Substantia nigra (tissue), 51 donors: ENCODE measurements at places on chromosomes 6 and 20.

DNA sequence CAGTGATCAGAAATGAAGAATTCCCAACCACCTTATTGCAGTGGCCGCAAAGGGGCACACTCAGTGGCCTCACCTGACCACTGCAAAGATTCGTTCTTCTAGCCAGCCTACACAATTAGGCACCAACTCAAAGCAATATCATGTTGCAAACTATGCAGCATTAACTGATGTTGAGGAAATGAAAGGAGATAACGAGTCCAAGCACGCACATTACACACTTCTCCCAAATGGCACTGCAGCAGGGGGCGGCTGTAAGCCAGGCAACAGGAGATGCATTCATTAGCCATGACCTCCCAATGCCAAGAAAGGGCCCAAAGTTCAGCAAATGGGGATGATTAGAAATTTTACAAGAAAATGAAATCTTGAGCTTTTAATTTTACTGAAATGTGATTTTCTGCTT is 39.3 kb downstream of the ATXN1 start:
- DNase-seq: no peak

DNA sequence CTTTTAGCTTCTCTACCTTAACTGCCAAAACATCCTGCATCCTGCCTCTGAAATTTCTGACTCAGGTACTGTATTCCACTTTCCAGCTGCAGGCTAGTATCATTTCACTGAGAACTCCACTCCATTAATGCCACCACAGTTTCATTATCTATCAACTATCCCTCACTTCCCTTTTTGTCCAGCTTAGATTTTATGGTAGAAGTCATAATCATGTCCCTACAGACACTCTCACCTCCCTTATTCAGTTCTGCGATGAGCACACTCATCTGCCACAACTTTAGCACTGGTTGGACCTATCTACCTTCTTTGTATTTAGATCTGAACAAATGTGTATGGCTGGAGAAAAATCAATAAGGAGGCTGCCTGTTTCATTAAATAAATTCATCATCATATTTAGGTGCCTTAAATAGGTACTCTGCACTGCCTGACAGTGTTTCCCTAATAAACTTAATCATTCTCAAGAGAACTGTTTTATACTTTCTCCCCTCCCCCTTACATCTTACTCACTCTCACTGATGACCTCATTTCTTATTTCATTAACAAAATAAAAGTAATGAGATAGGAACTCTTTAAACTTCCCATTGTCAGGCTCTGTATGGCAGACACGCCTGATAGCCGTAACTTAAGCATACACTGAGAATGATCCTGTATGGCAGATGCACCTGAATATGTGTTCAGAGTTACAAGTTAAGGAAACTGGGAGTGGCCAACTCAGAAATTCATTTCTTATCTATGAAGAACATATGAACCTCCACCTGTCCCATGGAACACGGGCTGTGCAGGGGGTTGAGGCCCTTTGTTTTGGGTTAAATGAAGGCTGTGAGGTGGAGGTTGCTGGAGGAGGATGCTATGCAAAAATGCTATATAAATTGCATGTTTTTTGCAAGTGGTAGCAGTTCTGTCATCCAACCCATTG is 95.3 kb upstream of the MAN1A1 start:
- no peak for DNase-seq

DNA sequence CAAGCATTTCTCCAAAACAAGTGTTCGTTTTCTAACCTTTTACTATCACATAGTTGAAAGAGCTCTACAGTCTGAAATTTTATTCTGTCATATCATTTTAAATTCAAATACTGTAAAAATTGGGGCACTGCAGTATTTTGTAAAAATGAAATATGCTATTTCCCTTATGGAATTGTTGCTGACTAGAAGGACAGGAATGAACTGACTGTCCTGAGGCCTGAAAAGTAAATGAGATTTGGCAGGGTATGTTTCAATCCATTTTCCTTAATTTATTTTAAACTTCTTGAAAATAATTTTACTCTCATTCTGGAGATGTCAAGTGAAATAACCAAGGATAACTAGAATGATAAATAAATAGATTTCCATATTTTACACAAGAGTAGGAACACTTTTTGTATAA is 11.9 kb upstream of the PNRC1 start:
- DNase-seq: no peak

GRCh38 chr6:137001299-137001976 is 43.3 kb downstream of the IL20RA start:
- no peak for DNase-seq

GRCh38 chr6:113381232-113381631 is 475.9 kb upstream of the MARCKS start:
- no peak for DNase-seq

- DNase-seq: no peak
These were observed 93.6 kb downstream of the EPHA7 start for GRCh38 chr6:93325761-93326160.

DNA sequence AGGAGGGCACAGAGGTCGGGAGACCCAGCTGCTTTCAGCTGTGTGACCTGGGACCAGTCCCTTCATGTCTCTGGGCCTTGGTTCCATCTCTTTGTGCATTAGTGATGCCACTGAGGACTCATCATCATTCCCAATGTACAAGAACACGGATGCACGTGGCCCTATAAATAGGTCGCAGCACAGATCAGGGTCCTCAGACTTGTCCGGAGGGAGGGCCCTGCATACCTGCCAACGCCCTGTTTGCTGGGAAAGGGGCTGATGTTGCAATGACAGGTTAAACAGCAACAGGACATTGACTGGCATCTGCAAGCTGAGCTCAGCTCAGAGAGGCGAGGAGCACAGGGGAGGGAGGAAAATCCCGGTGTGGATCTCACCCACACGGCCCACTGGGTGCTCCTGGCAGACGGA is 21.8 kb downstream of the TGM2 start:
- DNase-seq: no peak

GRCh38 chr20:34755367-34755766 is 51.2 kb downstream of the TP53INP2 start:
- DNase-seq: no peak

GRCh38 chr20:19768325-19768842 is 10.3 kb downstream of the RIN2 start:
- no peak for DNase-seq

DNA sequence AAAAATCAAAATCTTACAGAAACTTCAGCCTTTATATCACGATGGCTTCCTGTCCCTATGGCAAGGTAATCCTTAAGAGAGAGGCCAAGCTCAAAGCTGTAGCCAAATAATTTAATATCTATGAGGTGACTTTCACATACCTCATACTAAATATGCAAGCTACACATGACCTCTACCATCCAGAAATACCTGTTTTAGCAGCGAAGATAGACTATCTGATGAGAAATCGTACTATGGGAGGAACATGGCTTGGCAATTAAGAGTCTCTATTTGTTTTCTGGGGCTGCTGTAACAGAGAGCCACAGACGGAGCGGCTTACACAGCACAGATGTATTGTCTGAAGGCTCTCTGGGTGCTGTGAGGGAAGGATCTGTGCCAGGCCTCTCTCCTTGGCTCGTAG is 31.0 kb upstream of the SALL4 start:
- DNase-seq: no peak

DNA sequence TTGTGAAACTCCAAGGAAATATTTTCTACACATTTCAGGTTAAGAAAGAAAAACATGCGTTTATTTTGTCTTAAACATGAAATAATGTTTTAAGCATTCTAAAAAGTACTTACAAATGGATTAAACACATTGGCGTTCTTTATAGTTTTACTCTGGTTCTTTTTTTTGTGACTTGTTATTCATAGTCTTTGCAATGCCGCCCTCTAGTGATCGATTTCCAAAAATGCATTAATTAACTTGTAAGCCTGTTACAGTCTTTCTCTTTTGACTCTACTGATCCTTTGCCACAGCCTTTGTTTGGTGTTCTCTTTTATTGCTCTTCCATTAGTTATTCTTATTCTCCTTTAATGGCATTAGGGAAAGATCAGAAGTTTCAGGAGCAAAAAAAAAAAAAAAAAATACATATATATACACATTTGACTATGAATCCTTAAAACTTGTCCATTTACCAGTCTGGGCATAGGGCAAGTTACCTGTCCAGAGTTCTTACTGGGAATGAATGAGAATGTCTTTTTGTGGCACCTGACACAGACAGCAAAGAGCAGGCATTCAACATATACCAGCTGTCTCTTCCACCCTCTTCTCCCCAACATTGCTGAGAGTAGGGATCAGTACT is 59.9 kb downstream of the MACROD2 start:
- DNase-seq: peak; percentile 40

GRCh38 chr6:1613688-1614447 is 4.2 kb downstream of the FOXC1 start:
- no peak for DNase-seq
